ENCODE measurements at places on chromosomes 6 and 20. TPM values are rescaled to one million over a fixed set of nuclear protein-coding genes. Genes with fewer than 3 reads are reported as not detected.

ACTL10 gene
- total RNA-seq = 4.1 TPM

OXT gene
- 0.47 TPM for total RNA-seq

PPP1R18 gene
- 102 TPM for total RNA-seq

CPNE5 gene
- 1.2 TPM for total RNA-seq

SYNE1 gene
- 26.7 TPM for total RNA-seq

BMP2 gene
- total RNA-seq = not detected

NTSR1 gene
- not detected for total RNA-seq

OOEP gene
- not detected for total RNA-seq

HMGA1 gene
- 814 TPM for total RNA-seq

MTFR2 gene
- total RNA-seq = 28.4 TPM

GPR6 gene
- not detected for total RNA-seq

CAPN11 gene
- 0.12 TPM for total RNA-seq

BPI gene
- not detected for total RNA-seq

XPO5 gene
- 121 TPM for total RNA-seq

BPIFB3 gene
- not detected for total RNA-seq

GPLD1 gene
- total RNA-seq = 1.1 TPM

HLA-DOA gene
- total RNA-seq = 9.9 TPM

TBX18 gene
- total RNA-seq = not detected

MAFB gene
- total RNA-seq = not detected

FNDC1 gene
- total RNA-seq = not detected

BPIFB4 gene
- not detected for total RNA-seq

HTR1E gene
- not detected for total RNA-seq

TRIM26 gene
- 70.2 TPM for total RNA-seq

FOXC1 gene
- total RNA-seq = not detected

ENPP1 gene
- total RNA-seq = 0.19 TPM

SMPDL3A gene
- 0.30 TPM for total RNA-seq

DCDC2 gene
- total RNA-seq = 0.04 TPM

ADGRF4 gene
- total RNA-seq = not detected

TGM6 gene
- total RNA-seq = not detected

GRM4 gene
- 0.12 TPM for total RNA-seq

TSBP1 gene
- not detected for total RNA-seq

DEF6 gene
- total RNA-seq = 74.3 TPM

CFB gene
- 0.52 TPM for total RNA-seq

TSPO2 gene
- not detected for total RNA-seq

SEL1L2 gene
- total RNA-seq = not detected

ALDH8A1 gene
- 1.8 TPM for total RNA-seq

GDAP1L1 gene
- 0.12 TPM for total RNA-seq

SUMO4 gene
- 2.6 TPM for total RNA-seq

CRYBG1 gene
- total RNA-seq = 20.4 TPM

LTB gene
- 273 TPM for total RNA-seq

PNPLA1 gene
- total RNA-seq = not detected

MTHFD1L gene
- 138 TPM for total RNA-seq

HS3ST5 gene
- not detected for total RNA-seq

EYA4 gene
- not detected for total RNA-seq

PI16 gene
- total RNA-seq = 0.39 TPM

PRR18 gene
- total RNA-seq = 0.08 TPM

OGFRL1 gene
- total RNA-seq = 5.3 TPM

BNIP5 gene
- not detected for total RNA-seq

GABRR1 gene
- not detected for total RNA-seq

ADGRF1 gene
- not detected for total RNA-seq

SMLR1 gene
- not detected for total RNA-seq
